Right kidney (tissue), 9 donors: ENCODE measurements at places on chromosomes 3 and 15.

GRCh38 chr3:142174559-142174958, 25.2 kb upstream of the TFDP2 start:
- DNase-seq: no peak

DNA sequence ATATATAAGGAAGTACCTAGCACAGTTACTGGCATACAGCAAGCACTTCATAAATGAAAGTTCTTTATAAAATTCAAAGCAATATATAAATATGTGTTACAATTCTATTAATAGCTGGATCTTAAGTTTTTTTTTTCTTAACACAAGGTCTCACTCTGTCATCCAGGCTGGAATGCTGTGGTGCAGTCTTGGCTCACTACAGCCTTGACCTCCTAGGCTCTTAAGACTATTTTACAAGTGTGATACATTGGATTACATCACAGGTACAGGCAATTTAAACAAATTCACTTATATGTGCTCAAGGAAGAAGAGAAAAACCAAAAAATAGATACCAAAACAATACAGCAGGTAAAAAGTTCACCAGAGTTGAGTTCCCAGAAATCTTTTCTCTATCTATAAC, 60.6 kb downstream of the ZNF280D start:
- DNase-seq: no peak

- DNase-seq: no peak
Observed at GRCh38 chr3:116384717-116385116, 60.6 kb downstream of the LSAMP start.

DNA sequence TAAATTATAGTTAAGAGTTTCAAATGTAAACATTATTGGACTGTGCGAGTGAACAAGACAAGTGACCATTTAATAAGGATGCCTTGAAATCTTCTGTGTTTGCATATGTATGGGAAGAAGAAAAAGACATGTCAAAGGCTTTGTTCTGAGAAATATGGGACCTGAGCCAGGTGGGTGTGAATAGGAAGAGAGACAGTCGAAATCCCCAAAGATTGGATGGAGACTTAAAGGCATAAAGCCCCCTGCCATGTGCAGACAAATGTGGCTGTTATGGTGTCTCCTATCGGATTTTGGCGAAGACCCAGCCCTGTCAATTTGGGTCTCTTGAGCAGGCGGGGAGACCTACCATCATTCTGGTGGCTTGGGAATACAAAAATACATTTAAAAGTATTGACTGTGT, 16.9 kb downstream of the FXR1 start:
- no peak for DNase-seq

GRCh38 chr3:173463250-173463649, 65.7 kb downstream of the NLGN1 start:
- DNase-seq: no peak

GRCh38 chr3:129940086-129940485, 34.4 kb upstream of the TRH start:
- DNase-seq: no peak

GRCh38 chr3:30659270-30660130, 53.1 kb downstream of the TGFBR2 start:
- DNase-seq: no peak

GRCh38 chr3:180798197-180798596, 114.3 kb upstream of the FXR1 start:
- DNase-seq: no peak

DNA sequence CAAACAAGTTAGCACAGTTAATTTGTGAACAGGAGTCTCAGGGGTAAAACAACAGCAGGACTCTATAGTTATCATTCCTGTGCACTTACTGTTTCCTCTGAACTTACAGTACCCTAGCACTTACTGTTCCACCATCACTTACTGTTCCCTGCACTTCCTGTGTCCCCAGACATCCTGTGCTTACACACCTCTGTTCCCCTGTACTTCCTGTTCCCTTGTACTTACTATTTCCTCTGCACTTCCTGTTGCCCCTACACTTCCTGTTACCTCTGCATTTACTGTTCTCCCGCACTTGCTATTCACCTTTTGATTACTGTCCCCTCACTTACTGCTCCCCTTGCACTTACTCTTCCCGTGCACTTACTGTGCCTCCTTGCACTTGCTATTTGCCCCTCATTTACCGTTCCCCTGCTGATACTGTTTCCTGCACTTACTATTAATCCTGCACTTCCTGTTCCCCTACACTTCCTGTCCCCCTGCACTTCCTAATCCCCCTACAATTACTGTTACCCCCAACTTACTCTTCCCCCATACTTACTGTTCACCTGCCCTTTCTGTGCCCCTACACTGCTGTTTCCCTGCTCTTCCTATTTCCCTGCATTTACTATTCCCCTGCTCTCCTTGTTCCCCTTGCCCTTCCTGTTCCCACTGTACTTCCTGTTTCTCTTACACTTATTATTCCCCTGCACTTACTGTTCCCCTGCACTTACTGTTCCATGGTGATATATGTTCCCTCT, 30.3 kb downstream of the TPRA1 start:
- no peak for DNase-seq

DNA sequence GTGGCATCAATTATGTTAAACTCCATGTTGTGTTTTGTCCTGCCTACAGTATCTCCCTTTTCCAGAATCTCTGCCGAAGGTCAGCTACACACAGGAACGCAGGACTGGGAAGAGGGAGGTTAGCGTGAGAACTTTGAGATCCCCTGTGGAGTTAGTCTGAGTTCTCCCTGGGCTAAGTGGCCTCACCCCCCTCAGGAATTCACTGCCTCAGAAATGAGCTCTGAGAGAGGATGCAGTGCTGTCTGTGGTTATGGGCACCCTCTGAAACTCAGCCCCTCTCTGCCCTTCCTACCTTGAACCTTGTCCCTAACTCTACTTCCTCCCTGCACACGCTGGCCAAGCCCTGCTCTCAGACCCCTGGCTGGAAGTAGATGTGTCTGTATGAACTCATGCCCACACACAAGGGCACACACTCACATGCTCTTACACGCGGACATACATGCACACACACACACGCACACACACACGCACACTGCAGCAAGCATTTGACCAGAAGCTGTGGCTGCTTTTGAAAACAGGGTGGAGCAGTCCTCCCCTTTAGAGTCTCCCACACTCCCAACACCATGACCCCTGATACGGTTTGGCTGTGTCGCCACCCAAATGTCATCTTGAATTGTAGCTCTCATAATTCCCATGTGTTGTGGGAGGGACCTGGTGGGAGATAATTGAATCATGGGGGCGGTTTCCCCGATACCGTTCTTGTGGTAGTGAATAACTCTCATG, 5.3 kb upstream of the VIPR1 start:
- DNase-seq: no peak

DNA sequence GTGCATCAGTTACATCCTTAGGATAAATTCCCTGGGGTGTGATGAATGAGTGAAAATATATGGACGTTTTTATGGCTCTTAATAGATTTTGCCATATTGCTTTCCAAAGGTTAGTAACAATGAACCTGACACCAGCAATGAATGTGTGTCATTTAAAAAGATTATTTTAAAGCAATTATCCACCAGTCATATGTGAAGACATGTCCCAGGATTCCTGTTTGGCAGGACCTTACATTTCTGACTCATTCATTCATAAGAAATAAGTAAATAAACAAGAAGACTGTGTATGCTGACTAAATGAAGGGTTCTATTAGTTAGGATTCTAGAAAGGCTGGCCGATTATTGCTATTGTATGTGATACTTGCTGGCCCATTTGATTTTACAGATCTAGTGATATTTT, 201.5 kb downstream of the SOX2 start:
- DNase-seq: no peak

DNA sequence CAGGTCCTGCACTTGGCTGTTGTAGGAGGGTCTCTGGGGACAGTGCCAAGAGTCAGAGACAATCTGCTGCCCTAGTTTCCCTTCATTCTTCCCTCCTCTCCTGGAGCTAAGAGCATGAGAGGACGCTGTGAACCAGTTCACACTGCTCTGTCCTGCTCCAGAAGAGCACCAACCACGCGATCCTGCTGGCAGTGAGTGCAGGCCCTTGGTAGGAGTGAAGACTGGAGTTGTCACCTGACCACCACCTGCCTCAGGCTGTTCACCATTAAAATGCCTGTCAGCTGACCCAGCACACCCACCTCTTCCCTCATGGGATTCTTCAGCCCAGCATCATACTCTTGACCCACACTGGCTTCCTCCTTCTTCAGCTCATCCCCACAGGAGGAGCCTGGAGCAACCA, 2.9 kb downstream of the TM6SF1 start:
- DNase-seq: no peak

- DNase-seq: no peak
Observed at GRCh38 chr15:90535254-90535653, 5.5 kb downstream of the CRTC3 start.
